ENCODE measurements at places on chromosomes 2 and 18. TPM values are rescaled to one million over a fixed set of nuclear protein-coding genes. Genes with fewer than 3 reads are reported as not detected.

GLI2 gene
- 25.2 TPM for total RNA-seq

DNA sequence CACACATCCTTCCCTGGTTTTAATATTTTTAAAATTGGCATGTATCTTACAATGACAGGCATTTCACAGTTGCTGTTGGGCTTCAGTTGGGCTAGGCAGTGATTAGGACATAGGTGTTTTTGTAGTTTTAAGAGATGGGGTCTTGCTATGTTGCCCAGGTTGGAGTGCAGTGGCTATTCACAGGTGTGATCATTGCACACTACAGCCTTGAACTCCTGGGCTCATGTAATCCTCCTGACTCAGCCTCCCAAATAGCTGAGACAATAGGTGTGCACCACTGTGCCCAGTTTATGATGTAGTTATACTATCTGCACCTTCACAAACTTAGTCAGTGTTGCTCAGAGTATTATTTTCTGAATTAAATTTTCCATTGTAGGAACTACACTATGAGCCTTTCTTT, 43.3 kb downstream of the PCARE start:
- no peak for DNase-seq

DNA sequence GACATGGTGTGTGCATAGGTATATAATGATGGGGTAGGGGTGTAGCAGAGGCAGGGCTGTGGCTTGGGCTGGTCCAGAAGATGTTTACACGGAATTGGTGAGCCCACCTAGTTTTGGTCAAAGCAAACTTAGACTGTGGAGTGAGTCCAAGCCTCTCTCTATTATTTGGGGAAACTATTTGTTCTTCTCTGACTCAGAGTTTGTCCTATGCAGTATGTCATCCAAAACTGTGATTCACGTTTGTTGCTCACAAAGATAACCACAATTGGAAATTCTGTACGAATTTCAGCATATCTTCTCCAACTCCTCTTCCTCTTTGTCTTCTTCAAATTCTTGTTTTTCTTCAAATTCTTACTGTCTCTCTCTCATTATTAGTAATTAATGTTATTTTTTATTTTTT, 292.9 kb downstream of the XIRP2 start:
- no peak for DNase-seq

DNA sequence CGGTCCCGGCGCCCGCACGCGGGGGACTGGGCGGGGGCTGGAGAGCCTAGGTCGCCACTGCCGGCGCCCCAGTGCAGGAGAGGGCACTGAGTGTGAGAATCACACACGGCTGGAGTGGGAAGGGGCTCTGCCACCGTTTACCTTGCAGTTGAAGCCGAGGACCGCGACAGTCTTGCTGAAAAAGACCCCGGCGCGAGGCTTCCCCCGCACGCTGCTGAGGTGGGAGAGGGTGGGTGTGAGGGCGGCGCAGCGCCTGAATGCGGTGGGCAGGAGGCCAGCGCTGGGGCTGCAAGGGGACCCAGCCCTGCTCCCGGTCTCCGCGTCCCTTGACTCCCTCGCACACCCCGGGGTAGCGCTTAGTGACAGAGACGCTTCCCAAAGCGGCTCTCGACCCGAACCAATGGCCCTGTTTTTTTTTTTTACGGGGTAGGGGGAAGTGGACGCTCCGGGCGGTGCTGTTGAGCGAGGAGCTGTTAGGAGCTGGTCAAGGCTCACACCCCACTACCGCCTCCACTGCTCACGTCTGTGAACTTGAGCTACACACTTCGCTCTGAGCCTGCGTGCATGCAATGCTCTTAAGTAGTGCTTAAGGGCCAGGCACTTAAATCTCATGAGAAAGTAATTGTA, 794 bp downstream of the NOTO start:
- peak; percentile 72 for DNase-seq

DNA sequence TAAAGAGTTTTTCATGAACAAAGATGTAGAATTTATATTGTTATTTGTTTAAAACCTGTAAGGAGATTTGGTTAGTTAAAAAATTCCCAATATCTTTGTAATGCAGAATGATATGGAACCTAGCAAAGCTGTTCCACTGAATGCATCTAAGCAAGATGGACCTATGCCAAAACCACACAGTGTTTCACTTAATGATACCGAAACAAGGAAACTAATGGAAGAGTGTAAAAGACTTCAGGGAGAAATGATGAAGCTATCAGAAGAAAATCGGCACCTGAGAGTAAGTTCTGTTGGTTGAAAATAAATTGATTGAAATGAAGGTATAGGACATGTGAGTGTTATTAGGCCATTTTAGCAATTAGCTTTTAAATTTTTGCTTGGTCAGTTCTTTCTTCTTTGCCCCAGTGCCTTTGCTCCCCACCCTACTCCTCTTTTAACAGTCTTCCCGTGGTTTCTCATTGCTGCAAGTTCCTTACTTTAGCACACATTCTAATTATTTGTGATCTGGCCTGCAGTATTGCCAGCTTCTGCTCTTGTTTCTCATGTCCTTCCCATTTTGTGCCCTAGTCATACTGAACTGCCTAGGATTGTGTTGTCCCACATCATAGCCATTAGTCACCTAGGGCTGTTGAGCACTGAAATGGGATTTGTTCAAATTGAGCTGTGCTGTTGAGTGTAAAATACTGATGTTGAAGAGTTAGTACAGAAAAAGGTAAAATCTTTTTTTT, 36.6 kb downstream of the VAPA start:
- no peak for DNase-seq

ADCY3 gene
- total RNA-seq: 22.1 TPM

DNA sequence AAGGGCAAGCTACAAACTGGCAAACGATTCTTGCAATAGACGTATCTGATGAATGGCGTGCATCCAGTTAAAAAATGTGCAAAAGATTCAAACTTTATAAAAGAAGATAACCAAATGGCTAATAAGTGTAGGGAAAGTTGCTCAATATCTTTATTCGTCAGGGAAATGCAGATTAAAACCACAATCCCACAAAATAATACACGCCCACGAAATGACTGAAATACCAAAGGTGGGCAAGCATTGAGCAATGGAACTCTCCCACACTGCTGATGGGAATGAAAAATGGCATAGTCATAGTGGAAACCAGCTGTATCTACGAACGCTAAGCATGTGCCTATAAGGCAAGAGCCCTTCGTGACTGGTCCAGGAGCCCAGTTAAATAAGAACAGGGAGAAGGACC, 168.6 kb upstream of the SIX2 start:
- no peak for DNase-seq

Data from endodermal cell (in vitro differentiated cells).